NCI-H2081 (cell line): ENCODE measurements at places on chromosomes 13 and 19.

- DNase-seq = peak; percentile 72
These were observed at the start of gene PRR12 for GRCh38 chr19:49590971-49591730. Gene PRR12, plus strand, starts transcription at chr19:49591182. Its CDS starts 473 bp downstream, at chr19:49591655.

DNA sequence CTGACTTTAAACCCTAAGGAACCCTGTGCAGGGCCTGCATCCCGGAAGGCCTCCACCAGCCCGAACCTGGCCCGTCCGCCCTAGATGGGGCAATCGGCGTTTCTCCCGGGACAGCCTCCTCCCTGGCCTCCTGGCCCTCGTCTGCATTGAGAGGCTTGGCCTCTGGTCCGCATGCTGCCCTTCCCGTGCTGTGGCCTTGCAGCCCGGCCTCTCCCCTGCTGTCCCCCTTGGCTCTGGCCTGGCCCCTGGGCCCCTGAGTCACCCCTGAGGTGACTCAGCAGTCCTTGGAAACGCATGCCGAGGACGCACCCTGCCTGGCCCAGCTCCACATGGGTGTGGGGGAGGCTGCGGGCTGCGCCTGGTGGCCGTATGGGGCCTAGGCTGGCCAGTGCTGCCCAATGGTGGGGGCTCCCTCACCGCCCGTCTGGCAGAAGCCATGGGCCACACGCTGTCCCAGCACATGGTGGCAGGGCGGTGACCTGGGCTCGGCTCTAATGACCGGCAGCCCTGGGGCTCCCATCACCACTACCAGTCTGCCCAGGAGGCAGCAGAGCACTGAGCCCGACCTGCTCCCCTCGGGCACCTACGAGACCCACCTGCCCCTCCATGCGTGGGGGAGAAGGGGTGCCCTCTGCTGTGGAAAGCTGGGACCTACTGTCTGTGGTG is 25.7 kb downstream of the SH3GL1 start:
- DNase-seq = no peak

DNA sequence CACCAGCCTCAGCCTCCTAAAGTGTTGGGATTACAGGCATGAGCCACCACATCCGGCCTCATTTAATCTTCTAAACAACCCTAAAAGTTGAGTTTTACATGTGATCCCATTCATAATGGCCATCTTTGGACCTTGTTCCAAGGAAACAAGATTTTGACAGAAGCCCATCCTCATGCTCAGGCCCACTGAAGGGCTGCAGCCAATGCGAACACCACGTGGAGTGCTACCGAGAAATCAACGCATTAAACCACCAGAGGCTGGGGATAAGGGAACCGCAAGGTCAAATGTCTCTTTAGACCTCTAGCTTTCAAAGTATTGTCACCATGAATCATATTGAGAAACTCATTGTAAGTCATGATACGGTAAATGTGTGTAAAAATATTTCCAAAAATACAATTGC is 49.4 kb upstream of the DOCK9 start:
- DNase-seq = no peak

DNA sequence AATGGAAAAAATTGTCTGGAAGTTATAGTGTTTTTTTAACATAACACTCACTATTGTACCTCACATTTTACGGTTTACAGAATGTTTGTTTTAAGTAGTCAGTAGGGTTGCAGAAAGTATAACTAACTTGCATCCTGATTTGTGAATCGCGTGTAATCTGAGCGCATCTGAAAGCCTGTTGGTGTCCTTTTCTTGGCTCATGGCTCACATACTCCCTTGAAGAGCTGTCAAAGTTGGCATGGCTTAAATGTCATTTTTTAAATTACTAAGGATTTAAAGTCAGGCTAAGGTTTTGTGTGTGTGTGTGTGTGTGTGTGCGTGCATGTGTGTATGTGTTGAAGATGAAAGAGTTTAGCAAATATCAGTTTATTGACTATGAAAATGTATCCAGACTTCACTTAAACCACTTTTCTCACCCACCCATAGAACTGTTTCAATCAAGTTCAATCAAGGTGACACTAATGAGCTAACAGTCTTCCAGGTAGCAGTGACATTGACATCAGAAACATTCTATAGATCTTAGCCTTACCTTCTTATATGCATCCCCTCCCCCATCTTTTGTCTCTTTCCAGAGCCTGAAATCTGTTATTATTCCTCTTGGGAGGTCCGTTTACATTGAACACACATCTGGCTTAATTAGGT is 480.4 kb upstream of the SGCG start:
- peak; percentile 24 for DNase-seq

GRCh38 chr19:27676334-27676733 is 1536.6 kb downstream of the UQCRFS1 start:
- DNase-seq = no peak

- no peak for DNase-seq
These were observed 69.8 kb upstream of the SERP2 start for GRCh38 chr13:44303681-44304432.

GRCh38 chr13:99362362-99362761 is 55.2 kb upstream of the GPR183 start:
- DNase-seq = no peak

DNA sequence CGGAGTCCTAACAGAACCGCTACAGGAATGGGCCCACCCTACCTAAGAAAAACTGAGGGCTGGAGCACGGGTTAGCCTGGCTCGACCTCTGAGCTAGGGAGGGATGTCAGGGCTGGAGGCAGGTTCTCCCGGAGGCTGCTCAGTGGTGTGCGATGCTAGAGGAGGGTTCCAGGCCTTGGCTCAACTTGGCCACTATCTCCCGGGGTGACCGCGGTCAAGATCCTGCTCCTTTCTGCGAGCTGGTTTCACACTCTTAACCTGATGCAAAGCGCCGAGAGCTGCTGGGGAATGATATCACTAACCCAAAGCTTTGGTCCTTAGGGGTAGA is 301 bp downstream of the POP4 start:
- DNase-seq = no peak

- no peak for DNase-seq
These were observed 42.3 kb downstream of the POLR1D start for GRCh38 chr13:27663947-27664346.

GRCh38 chr13:56713656-56714055 is 427.1 kb upstream of the PRR20A start:
- DNase-seq = no peak

- no peak for DNase-seq
These were observed 1214.1 kb downstream of the DIAPH3 start for GRCh38 chr13:58949646-58950045.

DNA sequence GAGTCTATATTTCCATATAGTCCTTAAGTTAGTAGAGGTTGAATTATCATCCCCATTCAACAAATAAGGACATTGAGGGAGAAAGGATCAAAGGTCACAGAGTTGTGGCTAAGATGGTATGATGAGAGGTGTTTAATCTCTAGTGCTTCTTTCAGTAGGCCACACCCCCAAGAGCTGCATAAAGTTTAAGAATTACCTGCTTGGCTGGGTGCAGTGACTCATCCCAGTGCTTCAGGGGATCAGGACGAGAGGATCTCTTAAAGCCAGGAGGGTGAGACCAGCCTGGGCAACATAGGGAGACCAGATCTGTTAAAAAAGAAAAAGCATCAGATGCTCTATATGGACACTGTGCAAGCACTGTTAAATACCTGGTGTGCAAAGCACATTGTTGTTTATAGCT is 560.0 kb upstream of the KLHL1 start:
- no peak for DNase-seq

DNA sequence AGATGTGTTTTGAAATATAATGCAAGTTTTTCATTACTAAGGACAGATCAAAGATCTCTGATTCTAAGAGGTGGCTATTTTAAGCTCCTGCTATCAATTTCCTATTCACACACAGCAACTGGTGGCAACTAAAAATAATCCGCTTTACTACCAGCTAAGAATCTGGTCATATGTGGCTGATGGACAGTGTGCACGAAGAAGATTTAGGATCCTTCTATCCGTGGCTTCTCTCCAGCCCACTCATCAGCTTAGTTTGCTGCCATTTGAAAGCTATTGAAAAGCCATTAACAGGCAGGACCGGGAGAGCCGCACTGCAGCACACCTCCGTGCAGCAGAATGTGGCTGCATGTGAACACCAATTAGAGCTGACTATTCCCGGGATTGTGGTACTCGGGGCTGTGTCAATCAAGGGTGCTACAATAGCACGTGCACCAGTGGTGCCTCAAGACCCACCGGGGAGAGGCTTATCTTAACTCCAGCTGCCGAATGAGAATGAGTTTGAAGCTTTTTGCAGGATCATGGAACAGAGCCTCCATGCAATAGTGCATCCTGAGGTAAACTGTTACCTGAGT is at the start of gene MYO16:
MYO16 (plus strand) TSS at position 431 of the 572 bp plus-strand sequence. CDS start 234 bp downstream, outside the sequence.
- DNase-seq = no peak

DNA sequence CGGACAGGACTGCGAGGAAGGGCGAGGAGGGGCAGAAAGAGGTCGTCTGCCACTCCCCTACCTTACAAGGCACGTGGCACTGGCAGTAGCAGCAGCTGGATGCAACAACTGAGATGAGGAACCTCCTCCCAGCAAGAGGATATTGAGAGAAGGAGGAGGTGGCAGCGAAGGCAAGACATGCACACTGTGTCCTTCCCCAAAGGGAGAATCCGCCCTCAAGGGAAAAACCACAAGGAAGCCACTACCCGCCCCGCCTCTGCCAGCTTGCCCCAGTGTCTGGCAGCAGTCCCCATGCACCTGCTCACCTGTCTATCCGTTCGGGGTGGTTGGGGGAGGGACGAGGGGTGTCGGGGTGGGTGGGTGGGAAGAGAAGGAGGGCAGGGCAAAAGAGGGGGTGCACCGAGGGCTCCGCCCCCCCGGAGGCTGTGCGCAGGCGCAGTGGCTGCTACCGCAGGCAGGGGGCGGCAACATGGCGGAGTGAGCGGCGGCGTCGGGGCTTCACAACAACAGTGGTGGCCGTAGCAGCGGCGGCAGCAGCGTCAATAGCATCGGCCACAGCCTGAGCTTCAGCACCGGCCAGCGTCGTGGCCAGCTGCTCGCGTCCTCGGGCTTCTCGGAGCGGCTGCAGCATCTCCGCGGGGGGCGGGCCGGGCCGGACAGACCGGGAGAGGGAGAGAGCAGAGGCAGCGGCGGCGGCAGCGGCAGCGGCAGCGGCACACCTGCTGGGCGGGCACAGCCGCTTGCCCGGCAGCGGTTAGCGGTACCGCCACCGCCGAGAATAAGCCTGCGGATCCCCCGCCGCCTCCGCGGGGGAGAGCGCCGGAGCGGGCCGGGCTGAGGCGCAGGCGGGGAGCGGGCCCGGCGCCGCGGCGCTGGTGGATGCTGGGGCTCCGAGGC is at the start of gene NBEA:
NBEA (plus strand) TSS at position 436 of the 897 bp plus-strand sequence. CDS start 551 bp downstream, outside the sequence.
- peak; percentile 85 for DNase-seq
